ENCODE measurements at places on chromosomes 12 and 14.

DNA sequence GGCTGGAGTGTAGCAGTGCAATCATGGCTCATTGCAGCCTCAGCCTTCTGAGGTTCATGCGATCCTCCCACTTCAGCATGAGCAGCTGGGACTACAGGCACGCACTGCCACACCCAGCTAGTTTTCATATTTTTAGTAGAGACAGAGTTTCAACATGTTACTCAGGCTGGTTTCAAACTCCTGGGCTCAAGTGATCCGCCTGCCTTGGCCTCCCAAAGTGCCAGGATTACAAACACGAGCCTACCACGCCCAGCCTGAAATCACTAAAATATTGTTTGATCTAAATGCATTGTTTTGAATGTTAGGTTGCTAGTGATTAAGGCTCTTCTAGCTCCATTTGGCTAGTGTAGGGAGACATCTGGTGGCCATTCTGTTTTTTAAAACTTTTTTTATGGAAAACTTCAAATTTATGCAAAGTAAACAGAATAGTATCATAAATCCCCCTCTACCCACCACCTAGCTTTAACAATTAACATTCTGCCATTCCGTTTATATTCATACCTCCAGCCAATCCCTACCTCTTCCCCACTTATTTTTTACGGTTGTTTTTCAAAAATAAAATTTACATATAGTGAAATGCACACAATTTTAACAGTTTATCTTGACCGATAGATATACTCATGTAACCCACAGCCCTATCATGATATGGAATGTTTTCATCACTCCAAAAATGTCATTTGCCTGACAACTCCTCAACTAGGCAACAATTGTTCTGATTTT is 37.8 kb downstream of the MYO1H start:
- DNase-seq, result peak; percentile 44

DNA sequence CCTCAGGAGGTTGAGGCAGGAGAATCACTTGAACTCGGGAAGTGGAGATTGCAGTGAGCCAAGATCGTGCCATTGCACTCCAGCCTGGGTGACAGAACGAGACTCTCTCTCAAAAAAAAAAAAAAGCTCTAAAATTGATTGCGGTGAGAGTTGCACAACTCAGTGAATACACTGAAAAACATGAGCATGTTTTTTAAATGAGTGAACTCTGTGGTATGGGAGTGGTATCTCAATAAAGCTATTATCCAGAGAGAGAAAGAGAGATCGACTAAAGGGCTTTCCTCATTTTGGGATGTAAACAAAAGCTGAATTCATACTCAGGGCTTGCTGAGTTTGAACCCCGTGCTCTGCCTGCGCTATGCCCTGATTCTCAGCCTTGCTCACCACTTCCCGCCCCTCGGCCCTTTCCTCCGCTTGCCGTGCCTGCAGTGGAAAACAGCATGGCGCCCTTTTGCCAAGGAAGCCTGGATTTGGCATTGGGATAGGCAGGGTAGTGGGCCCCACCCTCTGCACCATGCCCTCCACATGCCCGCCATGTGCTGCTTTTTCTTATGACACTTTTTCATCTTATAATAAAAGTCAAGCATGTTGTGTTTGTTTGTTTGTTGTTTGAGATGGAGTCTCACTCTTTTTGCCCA is 102.5 kb downstream of the LGMN start:
- DNase-seq, result no peak

DNA sequence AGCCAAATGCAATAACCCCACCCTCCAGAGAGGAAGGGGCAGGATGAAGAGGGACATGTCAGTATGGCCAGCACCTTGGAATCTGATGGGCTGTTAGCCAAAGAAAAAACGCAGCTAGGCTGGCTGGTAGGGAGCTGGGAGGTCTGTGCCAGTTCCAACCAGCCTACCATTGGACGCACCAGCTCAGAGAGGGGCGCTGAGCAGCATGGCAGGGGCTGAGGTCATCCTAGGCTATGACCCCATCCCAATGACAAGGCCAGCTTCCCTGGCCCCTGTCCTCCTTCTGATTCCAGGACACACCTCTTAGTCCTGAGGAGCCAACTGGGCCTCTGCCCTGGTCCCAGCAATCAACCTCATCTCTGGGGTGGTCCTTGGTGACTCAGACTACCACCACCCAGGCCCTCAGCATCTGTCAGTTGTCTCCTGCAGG is 12.2 kb downstream of the ACTN1 start:
- no peak for DNase-seq

DNA sequence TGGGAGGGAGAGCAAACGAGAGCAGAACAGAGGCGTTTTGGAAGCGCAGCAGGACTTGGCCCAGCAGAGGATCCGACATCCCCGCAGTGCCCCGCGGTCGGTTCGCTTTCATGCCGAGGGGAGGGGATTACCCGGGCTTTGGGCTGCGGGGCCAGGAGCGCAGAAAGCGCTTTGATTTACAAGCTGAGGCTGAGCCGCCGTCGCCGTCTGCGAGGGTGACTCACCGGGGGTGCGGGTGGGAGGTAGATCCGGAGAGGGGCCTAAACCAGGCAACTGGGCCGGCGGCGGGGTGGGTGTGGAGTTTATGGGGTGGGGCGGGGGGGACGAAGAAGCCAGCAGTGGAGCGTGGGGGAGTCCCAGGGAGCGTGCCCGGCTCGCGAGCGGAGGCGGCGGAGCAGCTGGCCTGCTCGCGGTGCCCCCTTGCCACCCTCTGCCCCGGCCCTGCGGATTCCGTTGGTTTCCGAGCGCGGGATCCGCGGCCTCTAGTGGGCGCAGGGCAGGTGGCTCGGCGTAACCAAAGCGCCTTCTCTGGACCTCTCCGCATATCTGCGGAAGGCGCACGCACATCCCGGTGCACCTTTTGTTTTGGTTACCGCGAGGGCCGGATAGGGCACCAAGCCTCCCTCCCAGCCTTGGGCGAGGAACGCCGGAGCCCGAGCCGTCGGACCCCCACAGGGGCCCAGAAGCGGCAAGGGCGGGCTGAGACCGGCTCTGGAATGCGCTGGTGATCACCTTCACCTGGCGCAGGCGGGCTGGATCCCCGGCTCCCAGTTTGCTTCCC is 2.6 kb downstream of the SIX4 start:
- peak; percentile 60 for DNase-seq

DNA sequence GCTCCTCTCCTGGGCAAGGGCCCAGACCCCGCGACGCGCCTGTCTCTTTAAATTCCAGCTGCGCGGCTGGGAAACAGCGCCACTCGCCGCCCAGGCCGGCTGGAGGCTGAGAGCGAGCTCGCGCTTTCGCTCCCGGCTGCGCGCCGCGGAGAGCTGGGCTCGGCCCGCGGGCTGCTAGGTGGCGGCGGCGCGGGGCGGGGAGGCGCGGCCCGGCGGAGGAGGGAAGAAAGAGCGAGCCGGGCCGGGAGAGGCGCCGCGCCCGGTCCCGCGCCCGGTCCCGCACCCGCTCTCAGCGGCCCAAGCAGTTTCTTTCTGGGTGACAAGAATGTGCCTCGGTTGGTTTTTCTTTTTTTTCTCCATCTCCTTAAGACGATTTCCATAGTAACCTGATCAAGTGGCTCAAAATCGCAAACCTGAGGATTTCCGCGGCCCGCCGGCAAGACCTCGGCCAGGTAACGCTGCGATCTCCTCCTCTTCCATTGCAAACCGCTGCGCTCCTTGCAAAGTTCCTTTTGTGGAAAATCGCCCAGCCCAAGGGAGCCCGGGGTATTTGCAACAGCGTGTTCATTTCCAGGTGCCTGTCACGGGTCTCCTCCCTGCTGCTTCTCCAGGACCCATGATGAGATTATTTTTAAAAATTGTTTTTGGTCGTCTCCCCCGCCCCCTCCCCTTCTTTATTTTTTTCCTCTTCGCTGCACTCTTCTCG is 259.5 kb upstream of the E2F7 start:
- DNase-seq, result peak; percentile 69

DNA sequence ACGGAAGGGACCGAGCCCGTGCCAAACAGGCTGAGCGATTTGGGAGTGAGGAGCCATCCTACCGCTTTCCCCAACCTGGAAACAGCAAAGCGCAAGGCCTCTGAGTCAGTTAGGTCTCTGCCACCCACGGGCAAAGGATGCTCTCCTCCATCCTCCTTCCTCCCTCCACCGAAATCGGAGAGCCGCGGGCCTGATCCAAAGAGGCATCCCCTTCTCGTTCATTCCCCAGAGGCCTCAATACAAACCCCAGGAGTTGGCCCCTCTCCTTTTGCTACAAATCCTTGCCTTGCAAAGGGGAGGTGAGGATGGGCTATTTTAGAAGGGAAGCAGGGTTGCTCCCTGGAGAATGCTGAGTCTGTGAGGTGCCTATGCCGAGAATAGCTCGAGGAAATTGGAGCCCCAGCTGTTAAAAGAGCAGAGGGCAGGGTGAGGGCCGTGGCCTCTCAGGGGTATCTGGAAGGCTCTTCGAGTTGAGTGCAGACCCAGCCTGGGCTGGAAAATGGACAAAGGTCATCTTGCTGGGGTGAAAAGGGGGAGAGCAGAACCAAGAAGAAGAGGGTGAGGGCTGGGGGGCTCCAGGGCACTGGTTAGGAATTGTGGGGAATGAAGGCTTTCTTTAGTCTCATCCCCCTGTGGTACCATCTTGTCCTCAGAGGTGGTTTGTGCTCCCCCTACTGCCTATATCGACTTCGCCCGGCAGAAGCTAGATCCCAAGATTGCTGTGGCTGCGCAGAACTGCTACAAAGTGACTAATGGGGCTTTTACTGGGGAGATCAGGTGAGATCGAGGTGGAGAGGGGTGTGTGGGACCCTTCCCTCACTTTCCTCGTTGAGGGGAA is 1.1 kb downstream of the TPI1 start:
- DNase-seq, result peak; percentile 42

DNA sequence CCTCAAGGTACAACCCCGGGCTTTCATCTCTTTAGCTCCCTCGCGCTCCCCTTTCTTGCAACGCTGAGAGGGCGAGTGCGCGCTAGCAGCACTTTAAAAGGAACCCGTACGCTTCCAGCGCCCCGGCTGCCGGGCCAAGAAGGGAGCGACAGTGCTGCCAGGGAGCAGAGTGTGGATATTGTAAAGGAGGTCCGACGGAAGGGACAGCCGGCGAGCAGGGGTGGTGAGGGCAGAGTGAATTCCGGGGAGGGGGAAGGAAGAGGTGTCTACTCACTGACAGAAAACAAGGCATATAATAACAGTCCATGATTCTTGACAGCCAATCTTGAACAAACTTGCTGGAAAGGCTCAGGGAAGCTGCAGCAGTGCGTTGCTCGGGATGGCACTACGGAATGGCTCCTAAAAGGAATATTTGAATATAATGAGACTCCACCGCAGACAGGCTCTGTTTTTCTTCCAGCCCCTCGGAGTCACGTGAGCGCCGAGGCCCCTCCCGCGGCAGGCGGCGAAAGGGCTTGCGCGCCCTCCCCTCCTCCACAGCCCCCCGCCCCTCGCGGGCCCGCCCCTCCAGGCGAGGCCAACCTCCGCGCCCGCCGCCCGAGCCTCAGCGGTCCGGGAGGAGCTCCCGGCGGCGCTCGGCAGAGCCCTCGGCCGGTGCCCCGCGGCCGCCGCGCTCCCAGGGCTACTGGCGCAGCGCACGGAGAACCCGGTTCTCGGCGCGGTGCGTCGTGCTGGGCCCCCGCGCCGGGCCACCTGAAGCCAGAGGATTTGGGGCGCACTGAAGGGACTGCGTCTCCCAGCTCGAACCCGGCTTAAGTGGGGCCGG is 3.4 kb downstream of the BMP4 start:
- DNase-seq, result peak; percentile 45

DNA sequence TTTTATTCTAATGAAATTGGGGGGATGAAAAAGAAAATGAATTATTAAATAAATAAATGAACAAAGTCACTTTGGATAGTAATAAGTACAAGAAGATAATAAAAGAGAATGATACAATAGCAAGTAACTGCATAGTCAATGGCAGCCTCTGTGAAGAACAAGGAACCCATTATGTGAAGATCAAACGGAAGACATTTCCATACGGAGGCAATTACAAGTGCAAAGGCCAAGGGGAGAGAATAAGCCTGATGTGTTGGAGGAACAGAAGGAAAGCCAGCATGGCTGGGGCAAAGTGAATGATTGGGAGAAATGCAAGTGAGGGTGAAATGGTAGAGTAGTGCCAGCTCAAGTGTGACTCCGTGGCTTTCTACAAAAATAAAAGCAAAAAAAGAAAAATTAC is 43.9 kb upstream of the CHPT1 start:
- no peak for DNase-seq

GRCh38 chr12:51852404-51853137 is 4.1 kb upstream of the FIGNL2 start:
- DNase-seq, result no peak

DNA sequence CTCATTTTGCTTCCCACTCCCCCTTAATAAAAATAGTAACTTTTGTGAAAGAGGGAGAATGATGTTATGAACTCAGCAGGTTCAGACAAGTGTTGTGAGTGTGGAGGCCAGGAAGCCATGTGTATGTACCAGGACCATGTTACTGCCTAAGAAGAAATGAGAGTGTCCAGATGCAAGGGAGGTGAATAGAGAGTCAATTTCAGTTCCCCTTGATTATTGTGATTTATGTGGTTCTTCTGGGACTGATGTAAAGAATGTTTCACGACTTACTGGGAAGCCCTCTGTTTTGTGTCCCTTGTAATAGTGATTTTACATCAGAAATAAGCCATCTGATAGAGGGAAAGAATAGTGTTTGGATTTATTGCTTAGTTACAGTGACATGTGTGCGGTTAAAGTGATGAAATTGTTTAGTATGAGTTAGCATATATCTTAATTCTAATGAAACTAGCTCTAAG is 32.5 kb downstream of the FBXO34 start:
- no peak for DNase-seq

DNA sequence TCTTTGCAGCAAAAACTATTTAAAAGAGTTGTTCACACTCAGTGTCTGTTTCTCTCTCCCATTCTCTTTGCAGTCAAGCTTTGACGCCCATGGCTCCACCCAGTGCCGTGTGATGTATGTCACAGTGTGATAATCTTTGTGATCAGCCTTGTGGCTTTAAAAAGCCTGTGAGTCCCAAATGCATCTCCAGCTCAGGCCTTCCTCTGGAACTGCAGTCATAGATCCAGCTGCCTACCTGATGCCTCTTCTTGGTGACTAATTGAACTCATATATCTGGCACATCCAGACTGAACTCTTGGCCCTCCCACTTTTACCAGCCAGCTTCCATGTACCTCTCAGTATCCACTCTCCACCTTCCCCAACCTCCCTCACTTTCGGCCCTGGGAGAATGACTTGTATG is 182.8 kb upstream of the ARHGAP5 start:
- DNase-seq, result peak; percentile 43

GRCh38 chr12:56551070-56551469 is 29.4 kb downstream of the RBMS2 start:
- DNase-seq, result no peak

GRCh38 chr12:84069699-84070098 is 842.9 kb downstream of the SLC6A15 start:
- no peak for DNase-seq

DNA sequence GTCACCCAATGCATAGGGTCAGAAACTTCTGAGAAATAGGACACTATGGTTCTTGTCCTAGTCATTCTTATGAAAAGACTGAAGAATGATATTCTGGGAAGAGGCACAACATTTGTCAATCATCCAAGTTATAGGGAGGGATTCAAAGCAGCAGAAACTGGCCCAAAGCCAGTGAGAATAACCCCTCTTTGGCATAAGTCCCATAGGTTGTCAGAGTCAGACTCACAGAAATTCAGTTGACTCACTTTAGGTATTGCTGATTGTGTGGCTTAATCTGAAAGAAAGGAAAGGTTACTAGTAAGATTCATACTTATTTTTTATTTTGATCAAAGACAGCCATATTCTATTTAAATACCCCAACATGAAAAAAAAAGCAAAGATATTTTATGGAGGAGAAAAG is 151.0 kb downstream of the SRGAP1 start:
- peak; percentile 69 for DNase-seq

Measured in HT1080 (cell line).